ENCODE measurements at places on chromosomes 11 and 22.

- no peaks in the 10 kb centered on the region for H3K36me3 ChIP-seq
- DNase-seq: no peak
- H3K4me3 ChIP-seq: no peak overlapping the region
- H3K4me1 ChIP-seq: no peaks in the 10 kb centered on the region
Measured at GRCh38 chr11:46857666-46858065, 11.6 kb upstream of the CKAP5 start.

- peaks cover 4% of the 10 kb centered on the region for H3K4me1 ChIP-seq
- H3K27me3 ChIP-seq: no peaks in the 10 kb centered on the region
- H3K27ac ChIP-seq: no peak overlapping the region
- H3K4me3 ChIP-seq: no peak overlapping the region
- no peaks in the 10 kb centered on the region for H3K36me3 ChIP-seq
- no peak for DNase-seq
Measured at GRCh38 chr11:76124905-76125770, 81.2 kb downstream of the WNT11 start.

DNA sequence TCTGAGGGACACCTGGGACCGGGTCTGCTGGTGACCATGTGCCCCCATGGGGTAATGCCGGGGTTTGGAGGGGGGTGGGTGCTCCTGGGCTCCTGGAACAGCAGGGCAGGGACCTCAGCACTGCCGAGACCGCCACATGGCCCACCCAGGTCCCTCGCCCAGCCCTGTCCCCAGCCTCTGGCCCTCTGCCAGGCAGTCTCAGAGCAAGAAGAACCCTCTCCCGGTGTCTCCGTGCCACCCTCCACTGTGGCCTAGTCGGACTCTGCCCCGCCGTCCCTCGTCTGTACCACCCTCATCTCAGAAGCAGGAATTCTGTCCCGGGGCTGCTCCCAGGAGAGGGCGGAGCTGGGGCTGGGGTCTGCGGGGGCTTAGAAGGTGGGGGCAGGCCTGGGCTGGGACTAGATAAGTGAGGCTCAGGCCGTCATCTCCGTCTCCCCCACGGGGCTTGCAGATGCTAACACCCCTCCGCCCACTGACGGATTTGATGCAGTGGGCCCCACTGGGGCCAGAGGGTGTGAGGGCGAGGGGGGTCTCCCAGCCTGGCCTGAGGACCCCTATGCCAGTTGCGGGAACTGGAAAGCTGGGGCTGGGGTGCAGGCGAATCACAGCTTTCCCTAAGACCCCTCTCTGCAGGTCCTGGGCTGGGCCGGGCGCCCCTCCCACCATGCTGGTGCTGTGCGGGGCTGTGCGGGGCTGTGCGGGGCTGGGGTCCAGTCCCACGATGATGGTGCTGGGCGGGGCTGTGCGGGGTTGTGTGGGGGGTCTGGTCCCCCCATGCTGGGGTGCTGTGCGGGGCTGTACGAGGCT, 1.1 kb downstream of the MUC5AC start:
- no peak for DNase-seq
- H3K4me3 ChIP-seq: no peak overlapping the region
- H3K36me3 ChIP-seq: no peaks in the 10 kb centered on the region
- H3K27me3 ChIP-seq: no peaks in the 10 kb centered on the region
- no peaks in the 10 kb centered on the region for H3K4me1 ChIP-seq
- no peak overlapping the region for H3K27ac ChIP-seq

DNA sequence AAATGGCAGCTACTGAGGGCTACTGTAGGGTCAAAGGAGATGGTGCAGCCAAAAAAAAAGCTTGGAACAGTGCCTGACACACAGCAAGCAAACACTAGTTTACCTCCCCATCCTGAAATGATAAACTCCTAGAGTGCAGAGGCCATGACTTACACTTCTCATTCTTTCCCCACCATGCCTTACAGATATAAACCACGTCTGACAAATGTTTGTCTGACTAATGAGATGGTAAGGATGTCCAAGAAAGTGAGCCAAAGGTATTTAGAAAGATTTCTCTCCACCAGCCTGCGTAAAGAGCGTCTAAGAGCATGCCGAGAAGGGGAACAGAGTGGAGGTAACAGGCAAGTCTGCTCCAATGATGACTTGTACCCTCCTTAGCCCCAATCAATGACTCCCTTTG, 99.0 kb downstream of the LARGE1 start:
- no peaks in the 10 kb centered on the region for H3K4me1 ChIP-seq
- no peak overlapping the region for H3K27ac ChIP-seq
- no peak overlapping the region for H3K4me3 ChIP-seq
- H3K36me3 ChIP-seq: no peaks in the 10 kb centered on the region

- H3K27ac ChIP-seq: no peak overlapping the region
- H3K36me3 ChIP-seq: no peaks in the 10 kb centered on the region
- peaks cover 2% of the 10 kb centered on the region for H3K4me1 ChIP-seq
- H3K4me3 ChIP-seq: no peak overlapping the region
Measured at GRCh38 chr11:112532506-112532905, 271.8 kb upstream of the PLET1 start.

- no peak overlapping the region for H3K27ac ChIP-seq
- H3K4me3 ChIP-seq: no peak overlapping the region
- H3K36me3 ChIP-seq: no peaks in the 10 kb centered on the region
- H3K4me1 ChIP-seq: no peaks in the 10 kb centered on the region
- peaks cover 30% of the 10 kb centered on the region for H3K27me3 ChIP-seq
Measured at GRCh38 chr11:108635106-108635505, 29.8 kb upstream of the DDX10 start.

DNA sequence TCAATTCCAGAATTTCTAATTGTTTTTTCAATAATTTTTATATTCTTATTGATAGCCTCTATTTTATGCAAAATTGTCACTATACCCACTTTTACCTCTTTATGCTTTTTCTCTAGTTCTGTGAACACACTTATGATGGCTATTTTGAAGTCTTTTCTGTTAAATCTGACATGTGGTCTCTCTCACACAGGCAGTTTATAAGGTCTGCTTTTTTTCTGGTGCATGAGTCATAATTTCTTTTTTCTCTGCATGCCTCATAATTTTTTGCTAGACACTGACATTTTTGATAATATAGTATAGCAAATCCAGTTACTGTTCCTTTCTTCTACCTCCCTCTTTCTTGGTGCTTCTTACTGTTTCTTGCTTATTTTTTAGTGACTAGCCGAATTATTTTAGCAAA, 36.0 kb downstream of the ZBTB44 start:
- peaks cover 12% of the 10 kb centered on the region for H3K36me3 ChIP-seq
- H3K27ac ChIP-seq: peak overlapping the region; percentile 76
- peaks cover 28% of the 10 kb centered on the region for H3K4me1 ChIP-seq
- H3K27me3 ChIP-seq: no peaks in the 10 kb centered on the region
- no peak for DNase-seq

- H3K4me3 ChIP-seq: no peak overlapping the region
- H3K27me3 ChIP-seq: peaks cover 7% of the 10 kb centered on the region
- H3K27ac ChIP-seq: no peak overlapping the region
- DNase-seq: no peak
- no peaks in the 10 kb centered on the region for H3K36me3 ChIP-seq
- no peaks in the 10 kb centered on the region for H3K4me1 ChIP-seq
Measured at GRCh38 chr11:126538071-126538470, 182.6 kb downstream of the ST3GAL4 start.

DNA sequence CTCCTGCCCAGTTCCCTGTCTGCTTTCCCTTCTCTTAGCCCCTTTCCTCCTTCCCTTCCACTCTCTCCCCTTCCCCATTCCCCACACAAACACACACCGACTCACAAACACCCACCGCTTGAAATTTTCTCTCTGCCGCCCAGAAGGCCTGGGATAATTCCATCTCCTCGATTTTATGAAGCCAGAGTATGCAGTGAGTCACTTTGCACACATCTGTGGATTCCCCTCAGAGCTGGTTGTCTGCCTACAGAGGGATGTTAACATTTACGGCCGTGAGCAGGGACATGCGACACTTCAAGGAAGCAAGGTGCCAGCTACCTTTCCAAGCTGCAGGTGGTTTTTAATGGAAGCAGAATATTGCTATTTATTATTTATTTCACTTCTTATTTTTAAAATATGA, 332.0 kb downstream of the TENM4 start:
- H3K4me1 ChIP-seq: no peaks in the 10 kb centered on the region
- DNase-seq: no peak
- no peaks in the 10 kb centered on the region for H3K27me3 ChIP-seq
- no peak overlapping the region for H3K27ac ChIP-seq
- no peaks in the 10 kb centered on the region for H3K36me3 ChIP-seq
- H3K4me3 ChIP-seq: no peak overlapping the region

DNA sequence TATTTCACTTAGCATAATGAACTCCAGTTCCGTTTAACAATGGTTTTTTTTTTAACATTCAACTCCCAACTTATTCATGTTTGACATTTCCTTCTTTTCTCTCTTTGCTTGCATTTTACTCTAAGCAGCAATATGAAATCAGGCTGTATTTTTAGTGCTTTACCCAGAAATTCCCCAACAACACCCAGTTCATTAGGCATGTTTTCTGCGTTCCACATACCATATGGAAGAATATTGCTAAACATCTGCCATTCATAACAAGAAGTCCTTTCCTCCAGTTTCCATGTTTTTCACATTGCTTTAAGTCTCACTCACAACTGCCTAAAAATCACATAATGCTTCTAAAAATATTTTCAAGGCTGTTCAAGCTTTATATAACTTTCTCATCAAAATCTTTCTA, 45.8 kb downstream of the PLAAT5 start:
- H3K36me3 ChIP-seq: peaks cover 2% of the 10 kb centered on the region
- H3K4me1 ChIP-seq: peaks cover 44% of the 10 kb centered on the region
- H3K27me3 ChIP-seq: peaks cover 2% of the 10 kb centered on the region
- no peak for DNase-seq
- H3K27ac ChIP-seq: no peak overlapping the region
- peak overlapping the region; percentile 29 for H3K4me3 ChIP-seq

DNA sequence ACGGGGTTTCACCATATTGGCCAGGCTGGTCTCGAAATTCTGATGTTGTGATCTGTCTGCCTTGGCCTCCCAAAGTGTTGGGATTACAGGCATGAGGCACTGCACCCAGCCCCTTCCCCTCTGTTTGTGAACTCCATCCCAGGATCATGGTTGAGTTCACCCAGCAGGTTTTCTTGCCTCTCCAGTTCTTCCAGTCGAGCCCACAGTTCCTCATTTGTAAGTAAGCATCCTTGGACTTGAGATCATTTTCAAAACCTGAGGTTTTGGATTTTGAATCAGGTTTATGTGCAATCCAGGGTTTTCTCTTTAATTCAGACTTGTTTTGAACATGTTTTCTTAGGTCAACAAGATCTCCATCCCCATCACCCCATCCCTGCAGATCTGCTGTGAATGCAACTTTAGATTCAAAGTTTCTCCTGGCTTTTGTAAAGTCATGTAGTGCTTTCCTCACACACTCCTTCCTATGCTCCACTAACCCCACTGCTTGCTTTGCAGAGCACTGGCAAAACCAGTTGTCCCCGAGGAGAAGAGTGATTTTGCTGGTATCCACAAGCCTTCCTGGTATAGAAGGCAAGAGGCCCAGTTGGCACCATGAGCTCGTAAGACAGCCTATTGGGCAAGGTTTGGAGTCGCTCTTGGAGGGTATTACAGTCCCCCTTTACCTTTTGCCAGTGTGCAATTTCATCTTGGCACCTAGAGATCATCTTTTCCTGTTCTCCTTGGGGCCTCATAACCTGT, 14.7 kb upstream of the VPREB1 start:
- peaks cover 11% of the 10 kb centered on the region for H3K27me3 ChIP-seq
- DNase-seq: no peak
- H3K36me3 ChIP-seq: no peaks in the 10 kb centered on the region

- peaks cover 4% of the 10 kb centered on the region for H3K36me3 ChIP-seq
- peaks cover 49% of the 10 kb centered on the region for H3K4me1 ChIP-seq
- H3K4me3 ChIP-seq: peak overlapping the region; percentile 3
- no peak overlapping the region for H3K27ac ChIP-seq
- H3K27me3 ChIP-seq: no peaks in the 10 kb centered on the region
Measured at GRCh38 chr22:37604875-37605274, 3.8 kb upstream of the GGA1 start.

DNA sequence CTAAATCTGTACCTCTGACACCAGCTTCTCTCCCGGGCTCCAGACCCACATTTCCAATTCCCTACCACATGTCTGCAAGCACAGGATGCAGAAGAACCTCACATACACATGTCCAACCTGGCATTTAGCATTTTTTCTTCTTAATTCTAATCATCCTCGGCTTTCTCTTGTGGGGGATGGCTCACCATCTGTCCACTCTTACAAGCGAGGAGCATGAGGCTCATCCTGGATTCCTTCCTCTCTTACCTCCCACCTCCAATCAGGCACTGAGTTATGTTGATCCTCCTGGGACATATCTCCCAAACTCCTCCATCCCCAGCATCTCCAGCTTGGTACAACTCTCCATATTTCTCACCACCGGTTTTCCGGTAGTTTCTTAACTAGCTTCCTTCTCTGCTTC, 149.8 kb upstream of the LARGE1 start:
- no peak overlapping the region for H3K4me3 ChIP-seq
- H3K27me3 ChIP-seq: no peaks in the 10 kb centered on the region
- H3K4me1 ChIP-seq: no peaks in the 10 kb centered on the region
- peaks cover 3% of the 10 kb centered on the region for H3K36me3 ChIP-seq
- no peak overlapping the region for H3K27ac ChIP-seq

GRCh38 chr11:126949066-126949891, 51.3 kb downstream of the KIRREL3 start:
- H3K36me3 ChIP-seq: no peaks in the 10 kb centered on the region
- no peak overlapping the region for H3K4me3 ChIP-seq
- H3K27ac ChIP-seq: no peak overlapping the region
- H3K4me1 ChIP-seq: no peaks in the 10 kb centered on the region
- H3K27me3 ChIP-seq: peaks cover 27% of the 10 kb centered on the region

DNA sequence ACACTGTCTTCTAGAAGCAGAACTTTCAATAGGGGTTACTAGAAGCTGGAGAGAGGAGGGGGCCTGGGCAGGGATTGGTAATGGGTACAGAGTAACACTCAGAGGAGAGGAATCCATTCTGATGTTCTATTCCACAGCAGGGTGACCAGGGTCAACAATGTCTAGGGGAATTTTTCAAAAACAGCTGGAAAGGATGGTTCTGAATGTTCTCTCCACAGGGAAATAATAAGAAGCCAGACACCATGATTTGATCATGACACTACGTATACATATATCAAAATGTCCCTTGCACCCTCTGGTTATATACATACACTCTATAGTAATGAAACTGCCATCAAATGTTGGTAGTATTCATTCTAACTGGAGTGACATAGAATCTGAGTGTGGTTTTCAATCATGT, 111.2 kb upstream of the TOP3B start:
- H3K4me1 ChIP-seq: peaks cover 25% of the 10 kb centered on the region
- no peak overlapping the region for H3K27ac ChIP-seq
- DNase-seq: no peak

DNA sequence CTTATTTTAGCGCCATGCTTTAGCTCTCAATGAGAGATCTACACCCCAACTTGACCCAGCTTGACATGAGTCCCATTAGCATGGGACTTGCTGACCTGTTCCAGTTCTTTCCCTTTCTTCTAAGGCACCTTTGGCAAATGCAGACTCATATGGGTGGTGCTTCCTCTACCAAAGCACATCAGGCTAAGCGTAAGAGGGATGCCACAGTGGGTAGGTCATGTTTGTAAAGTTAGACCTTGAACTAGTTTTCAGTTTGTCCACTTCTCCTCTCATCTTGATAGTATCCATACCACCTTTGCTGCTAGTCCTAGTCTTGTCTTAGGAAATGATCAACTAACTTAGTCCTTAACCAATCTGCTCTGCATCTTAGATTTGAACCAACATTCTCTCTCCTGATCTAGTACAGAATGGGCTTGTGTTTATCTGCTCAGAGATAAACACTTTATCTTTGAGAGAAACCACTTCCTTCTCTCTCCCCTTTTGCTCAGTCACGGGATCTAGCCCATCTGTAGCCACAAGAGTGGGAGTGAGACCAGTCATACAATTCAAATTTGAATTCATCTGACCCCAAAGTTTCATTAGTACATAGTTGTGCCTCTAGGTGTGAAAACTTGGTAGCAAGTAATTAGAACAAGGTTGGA, 72.1 kb upstream of the CD44 start:
- peak; percentile 55 for DNase-seq
- H3K27ac ChIP-seq: no peak overlapping the region
- H3K4me1 ChIP-seq: peaks cover 29% of the 10 kb centered on the region
- H3K36me3 ChIP-seq: peaks cover 17% of the 10 kb centered on the region
